NCI-H1092 (cell line): ENCODE measurements at places on chromosomes 6 and 20.

- no peak for DNase-seq
Measured at GRCh38 chr20:36193977-36194712, 39.6 kb downstream of the EPB41L1 start.

DNA sequence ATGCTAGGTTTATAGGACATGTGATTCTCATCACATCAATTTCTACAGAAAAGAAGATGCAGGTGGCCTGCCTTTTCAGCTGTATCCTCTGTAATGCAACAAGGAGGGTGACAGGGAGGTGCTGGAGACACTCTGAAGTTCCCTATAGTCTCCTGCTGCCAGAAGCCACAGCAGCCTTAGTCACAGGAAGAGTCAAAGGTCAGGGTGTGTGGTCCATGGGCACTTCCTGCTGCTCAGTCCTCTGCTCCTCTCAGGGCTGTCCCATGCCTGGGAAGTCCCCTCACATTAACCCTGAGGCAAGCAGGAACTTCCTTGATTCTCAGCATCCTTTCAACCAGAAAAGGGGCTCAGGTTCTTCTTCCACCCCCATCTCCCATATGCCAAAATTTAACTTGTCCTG is 144.8 kb upstream of the FOXA2 start:
- no peak for DNase-seq

- no peak for DNase-seq
Measured at GRCh38 chr20:38164069-38164468, 1.0 kb downstream of the TGM2 start.

DNA sequence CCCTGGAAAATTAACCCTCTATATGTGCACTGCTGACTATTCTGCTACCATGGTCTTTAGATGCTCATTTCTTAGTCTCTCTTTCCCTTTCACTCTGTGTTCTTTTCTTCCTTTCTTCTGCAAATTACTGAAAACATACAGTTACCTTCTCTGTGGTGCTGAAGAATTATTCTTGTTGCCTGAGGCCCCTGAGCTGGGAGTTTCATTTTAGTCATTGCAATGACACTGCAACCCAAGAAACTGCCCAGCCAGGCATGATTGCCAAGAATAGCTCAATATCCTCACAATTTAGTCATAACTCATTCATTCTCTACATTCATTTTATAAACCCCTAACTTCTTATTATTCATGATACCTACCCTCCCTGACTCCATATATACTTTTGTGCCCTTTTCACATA is 245.8 kb upstream of the RAB32 start:
- no peak for DNase-seq

- DNase-seq: no peak
Measured at GRCh38 chr20:51249215-51249614, 226.3 kb upstream of the KCNG1 start.

DNA sequence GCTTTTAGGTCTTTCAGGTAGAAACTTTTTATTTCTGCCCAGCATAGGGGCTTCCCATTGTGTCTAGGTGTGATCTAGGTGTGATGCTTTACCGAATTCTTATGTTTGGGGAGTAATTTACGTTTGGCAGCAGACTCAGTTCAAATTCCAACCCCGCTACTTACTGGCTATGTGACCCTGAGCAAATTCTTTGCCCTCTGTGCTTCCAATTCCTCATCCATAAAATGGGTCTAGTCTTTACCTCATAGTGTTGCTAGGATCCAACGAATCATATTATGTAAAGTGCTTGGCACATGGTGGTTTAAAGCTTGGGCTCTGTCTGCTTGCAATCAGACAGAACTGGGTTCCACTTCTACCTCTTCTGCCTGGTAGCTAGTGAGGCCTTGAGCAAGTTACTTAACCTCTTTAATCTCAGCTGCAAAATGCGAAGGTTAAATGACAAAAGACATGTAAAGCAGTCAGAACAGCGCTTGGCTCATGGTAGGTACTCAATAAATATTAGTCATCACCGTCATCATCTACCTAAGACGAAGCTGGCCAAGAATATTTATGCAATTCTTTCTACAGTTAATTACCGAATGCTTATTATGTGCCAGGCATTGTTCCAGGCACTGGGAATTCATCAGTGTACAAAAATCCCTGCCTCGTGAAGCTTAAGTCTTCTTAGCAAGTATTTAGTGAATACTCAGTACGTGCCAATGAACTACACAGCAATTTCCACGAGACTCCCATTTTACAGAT is 1.0 kb downstream of the NSFL1C start:
- DNase-seq: no peak

DNA sequence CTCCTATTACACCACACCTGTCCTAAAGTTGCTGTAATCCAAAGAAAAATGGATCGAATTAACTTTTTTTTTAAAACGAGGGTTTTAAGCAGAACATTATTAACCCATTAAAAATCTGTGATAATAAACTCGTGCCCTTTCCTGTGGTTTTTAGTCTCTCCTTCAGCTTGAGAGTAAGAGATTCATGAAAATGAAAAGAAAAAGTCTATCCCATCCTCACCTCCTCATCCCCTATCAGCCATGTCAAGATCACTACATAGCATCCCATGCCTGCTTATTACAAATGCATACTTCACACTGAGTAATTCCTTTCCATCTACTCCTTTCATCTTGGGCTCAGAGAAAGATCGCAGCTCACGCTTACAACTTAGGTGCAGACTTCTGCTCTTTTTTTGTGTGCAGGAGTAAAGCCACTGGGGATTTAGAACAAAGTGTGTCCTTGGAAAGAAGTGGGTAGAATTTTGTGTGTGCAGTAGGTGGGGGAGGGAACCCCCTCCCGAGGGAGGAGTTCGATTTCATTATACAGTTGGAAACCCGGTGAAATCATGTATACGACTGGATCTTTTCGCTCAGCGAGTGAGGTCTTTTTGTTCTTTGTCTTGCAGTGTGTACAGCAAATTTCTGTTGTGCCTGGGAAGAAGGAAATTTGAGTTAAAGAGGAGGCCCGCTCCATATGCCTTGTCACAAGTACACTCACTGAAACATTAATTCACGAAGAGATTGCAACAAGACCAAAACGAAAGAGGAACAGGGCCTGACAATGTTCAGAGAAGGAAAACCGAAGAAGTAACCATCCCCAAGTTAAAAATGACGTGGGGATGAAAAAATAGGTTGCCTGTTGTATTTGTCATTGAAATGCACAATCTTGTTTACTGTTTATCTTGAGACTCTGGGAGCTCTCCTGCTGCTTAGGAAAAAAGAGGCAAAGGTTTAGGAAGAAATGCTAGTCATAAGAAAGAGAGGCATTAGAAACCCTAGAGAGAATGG is 146.5 kb upstream of the ZNF217 start:
- no peak for DNase-seq

GRCh38 chr6:136144251-136145023 is 105.7 kb downstream of the MTFR2 start:
- no peak for DNase-seq

DNA sequence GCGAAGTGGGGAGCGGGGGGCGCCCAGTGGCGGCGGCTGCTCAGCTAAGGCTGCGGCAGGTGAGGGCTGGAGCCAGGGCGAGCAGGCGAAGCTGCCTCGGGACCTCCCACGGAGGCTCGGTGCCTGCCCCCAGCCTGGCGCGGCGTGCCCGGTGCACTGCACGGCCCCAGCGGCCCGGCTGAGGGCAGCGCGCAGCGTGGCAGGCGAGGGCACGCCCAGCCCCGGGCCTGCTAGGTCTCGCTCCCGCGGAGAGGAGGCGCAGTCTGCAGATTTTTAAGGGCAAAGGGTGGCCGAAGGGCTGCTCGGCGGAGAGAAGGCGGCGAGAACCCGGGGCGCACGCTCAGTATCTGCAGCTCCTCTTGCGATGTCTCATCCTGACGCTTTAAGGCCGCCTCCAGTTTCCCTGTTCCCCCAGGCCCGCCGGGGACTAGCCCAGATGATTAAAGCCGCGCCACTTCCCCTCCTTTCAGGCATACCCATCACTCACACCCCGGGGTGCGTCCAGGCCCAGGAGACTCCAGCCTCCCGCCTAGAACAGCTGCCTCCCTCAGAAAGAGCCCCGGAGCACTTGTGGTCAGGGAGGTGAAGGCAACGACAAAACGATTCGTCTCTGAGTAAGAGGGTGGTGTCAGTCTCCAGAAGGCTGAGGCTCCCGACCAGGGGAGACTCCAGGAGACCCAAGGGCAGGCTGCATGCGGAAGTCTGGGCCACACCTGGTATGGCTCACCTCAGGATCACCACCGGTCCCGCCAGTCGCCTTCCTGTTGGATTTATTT is at the start of gene FERMT1:
TSS of gene FERMT1 (minus strand) at position 158 of the 776 bp plus-strand sequence. CDS start 3,476 bp downstream, outside the sequence.
- DNase-seq: peak; percentile 70

DNA sequence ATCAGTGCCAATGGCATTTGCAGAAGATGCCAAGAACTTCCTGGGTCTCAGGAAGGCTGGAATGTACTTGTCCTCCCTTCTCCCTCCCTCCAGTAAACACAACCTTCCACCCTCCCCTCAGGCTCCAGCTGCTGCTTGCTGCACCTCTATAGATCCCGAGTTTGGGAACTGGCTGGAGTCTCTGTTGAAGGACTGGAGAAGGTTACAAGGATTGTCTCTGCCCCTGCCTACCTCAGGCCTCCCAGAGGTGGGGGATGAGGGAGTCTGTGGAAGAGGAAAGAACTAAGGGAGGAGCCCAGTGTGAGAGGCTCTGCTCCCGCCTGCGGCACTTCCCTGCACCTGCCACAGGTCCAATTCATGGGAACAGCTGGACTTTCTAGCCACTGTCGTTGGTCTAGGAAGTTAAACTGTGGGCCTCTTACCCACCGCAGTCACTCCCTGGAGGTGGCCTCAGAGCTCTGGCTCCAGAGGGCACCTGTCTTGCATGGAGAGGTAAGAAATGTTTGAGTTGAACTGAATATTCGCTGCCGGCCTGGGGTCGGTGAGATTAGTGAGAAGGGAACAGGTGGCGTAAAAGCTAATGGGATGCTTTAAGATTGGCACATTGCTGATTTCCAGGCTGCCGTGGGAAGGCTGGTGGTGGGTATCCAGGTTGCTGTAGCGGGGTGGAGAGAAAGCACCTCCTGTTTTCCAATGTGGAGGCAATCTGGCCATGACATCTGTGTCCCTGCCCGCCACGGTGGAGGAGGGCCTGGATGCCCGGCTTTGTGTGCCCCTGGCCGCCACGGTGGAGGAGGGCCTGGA is 54.3 kb downstream of the PPP1R14C start:
- no peak for DNase-seq

- no peak for DNase-seq
Measured at GRCh38 chr20:49259284-49259683, 18.6 kb downstream of the ZNFX1 start.

DNA sequence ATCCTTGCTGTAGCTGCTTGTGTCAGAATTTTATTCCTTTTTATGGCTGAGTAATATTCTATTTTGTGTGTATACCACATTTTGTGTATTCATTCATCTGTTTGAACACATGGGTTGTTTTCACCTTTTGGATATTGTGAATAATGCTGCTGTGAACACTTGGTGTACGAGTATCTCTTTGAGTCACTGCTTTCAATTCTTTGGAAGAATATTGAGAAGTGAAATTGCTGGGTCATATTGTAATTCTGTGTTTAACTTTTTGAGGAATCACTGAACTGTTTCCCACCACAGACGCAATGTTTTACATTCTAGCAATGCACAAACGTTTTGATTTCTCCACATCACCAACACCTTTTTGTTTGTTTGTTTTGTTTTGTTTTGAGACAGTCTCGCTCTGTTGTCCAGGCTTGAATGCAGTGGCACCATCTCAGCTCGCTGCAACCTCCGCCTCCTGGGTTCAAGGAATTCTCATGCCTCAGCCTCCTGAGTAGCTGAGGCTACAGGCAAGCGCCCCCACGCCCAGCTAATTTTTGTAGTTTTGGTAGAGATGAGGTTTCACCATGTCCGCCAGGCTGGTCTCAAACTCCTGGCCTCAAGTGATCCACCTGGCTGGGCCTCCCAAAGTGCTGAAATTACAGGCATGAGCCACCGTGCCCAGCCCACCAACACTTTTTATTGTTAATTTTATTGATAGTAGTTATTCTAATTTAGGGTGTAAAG is 21.7 kb downstream of the CPXM1 start:
- no peak for DNase-seq

GRCh38 chr6:149560736-149561135 is 5.4 kb upstream of the GINM1 start:
- no peak for DNase-seq

DNA sequence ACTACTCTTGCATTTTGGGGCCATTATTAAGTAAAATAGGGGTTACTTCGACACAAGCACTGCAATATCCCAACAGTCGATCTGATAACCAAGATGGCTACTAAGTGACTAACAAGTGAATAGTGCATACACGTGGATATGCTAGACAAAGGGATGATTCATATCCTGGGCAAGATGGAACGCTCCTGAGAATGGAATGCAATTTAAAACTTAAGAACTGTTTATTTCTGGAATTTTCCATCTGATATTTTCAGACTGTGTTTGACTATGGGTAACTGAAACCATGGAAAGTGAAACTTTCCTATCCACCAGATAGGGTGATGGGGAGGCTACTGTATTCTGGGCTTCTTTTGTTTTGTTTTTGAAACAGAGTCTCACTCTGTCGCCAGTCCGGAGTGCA is 66.5 kb downstream of the ILRUN start:
- DNase-seq: no peak

GRCh38 chr20:62475027-62475771 is 596 bp downstream of the GATA5 start:
- no peak for DNase-seq

GRCh38 chr20:8756410-8756809 is 312.5 kb upstream of the PLCB4 start:
- DNase-seq: no peak

DNA sequence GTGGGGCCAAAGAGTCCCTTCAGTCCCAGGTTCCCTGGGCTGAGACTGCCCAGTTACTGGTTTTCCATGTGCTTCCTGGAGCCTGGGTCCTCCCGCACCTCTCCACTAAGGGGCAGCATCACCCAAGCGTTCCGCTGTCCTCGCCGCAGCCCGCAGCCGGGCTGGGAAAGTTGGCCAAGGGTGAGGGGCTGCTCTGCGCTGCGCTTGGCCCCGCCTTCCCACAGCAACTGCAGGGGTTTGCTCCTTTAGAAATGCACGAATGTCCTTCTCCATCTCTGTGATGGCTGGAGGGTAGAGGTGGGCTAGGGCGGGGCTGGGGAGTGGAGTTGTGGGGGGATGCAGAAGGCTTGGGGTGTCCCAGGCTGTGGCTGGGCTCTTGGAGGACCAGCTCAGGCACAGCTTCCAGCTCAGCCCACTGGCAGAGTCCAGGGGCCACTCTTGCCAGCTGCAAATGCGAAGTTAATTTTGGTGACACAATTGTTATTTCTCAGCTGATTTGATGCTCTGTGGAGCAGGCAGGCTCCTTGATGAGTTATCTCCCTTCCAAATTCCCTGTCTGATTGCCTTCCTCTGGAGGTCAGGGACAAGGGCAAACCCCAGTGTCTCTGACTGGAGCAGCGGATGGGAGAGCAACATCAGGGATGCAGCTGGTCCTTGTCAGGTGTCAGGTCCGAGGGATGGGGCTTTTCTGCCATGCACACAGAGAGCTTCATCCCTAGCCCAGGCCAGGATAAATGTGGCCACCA is 63.2 kb downstream of the NOL4L start:
- peak; percentile 53 for DNase-seq

GRCh38 chr6:12944001-12944400 is 227.4 kb downstream of the PHACTR1 start:
- DNase-seq: no peak

DNA sequence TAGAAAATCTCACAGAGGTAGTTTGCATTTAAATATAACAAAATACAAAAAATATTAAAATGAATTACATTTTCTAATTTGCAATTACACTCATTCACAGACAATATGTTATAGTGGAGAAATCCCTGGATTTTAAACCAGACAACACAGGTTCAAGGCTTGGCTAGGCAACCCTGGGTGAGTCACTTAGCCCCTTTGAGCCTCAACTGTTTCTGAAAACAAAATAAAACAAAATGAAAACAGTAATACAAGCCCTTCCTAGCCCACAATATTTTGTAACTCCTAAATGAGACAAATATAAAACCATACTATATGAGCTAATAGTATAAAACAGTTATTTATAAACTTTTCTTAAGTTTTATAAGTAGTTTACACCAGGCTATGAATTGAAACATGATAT is 41.0 kb downstream of the UQCC1 start:
- no peak for DNase-seq
